Activated T-cell treated with anti-CD3 and anti-CD28 coated beads, Interleukin-2, amount 50 U/mL, for 1 hour (primary cell): ENCODE measurements at places on chromosomes 4 and X.

DNA sequence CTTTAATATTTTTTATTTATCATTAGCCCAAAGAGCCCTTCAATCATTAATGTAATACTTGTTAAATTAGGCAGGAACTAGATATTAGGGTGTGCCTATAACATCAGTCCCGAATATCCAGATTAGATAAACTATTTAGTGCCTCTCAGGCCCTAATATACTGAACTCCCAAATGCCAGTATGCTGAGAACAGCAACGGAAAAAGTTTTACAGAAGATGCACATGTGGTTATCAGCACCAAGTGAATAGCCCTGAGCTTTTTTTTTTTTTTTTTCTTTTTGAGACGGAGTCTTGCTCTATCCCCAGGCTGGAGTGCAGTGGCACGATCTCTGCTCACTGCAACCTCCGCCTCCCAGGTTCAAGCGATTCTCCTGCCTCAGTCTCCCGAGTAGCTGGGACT is 13.0 kb upstream of the ELF2 start:
- no peak for DNase-seq

- DNase-seq: no peak
These were observed 46.6 kb downstream of the FAM193A start for GRCh38 chr4:2583092-2583491.

- DNase-seq: no peak
These were observed 18.7 kb downstream of the RASGEF1B start for GRCh38 chr4:81453024-81453423.

DNA sequence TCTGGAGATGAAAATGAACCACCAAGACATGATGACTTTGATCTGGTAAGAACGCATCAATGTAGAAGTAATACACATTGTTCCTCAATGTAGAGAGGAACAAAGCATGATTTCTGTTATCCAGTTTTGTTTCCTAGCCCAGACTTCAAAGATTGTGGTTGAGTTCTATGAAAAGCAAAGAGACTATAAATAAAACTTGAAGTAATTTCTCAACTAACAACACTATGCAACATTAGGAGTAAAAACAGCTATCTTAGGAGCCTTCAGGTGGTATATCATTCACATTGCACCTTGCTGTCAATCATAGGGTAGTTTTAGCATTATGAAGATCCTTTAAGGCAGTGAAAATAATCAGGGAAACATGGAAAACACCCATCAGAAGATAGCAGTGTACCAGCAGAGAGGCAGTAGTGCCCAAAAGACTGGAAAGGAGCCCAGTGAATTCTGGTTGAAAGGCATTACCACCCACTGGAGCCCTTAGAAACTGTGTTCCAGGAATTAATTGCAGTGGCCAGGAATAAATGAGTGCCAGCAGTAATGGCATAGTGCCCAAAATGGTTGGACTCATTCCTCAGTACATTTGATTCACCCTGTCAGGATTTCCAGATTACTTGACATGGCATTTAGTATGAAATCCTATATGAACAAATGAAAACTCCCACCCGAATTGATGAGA is 300.7 kb upstream of the CXXC4 start:
- DNase-seq: no peak

DNA sequence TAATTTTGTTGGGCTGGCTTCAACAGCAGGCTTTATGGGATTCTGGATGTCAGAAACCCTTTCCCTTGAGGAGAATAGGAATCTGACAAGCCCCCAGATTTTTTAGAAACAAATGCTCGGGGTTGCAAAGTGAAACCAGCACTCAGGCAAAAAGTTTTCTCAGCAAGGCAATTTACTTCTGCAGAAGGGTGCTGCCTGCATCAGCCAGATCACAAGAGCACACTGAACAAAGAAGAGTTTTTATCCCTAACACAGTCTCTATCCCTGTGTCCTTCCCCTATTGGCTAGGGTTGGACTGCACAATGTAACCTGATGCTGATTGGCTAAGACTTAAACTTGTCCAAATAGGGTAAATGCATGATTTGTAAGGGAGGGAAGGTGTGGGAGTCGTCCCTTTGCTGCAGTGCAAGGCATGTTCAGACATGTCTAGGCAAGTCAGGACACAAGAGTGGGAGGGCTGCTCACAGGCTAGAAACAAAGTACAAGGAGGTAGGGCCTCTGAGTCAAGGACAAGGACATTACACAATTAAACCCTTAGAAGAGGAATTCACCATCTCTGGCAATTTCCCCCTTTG is 175.8 kb downstream of the CCNG2 start:
- DNase-seq: no peak

DNA sequence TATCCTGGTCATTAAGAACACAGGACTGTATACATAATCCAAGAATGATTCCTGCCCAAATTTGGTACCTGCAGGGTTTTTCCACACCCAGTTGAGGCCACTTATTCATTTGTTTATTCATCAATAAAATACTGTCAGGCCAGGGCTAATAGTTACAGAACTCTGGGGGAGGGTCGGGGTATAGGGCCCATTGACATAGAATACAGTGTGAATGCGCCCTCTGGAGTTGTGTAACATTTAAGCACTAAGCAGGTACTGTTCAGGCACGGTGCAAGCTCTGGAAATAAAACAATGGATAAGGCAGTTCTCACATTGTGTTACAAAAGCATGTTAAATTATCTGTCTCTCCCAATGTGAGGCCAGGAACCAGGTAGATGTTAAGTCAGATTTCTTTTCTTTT is 30.8 kb upstream of the LRBA start:
- no peak for DNase-seq

GRCh38 chr4:181549576-181550188 is 693.5 kb upstream of the TENM3 start:
- DNase-seq: no peak

- no peak for DNase-seq
These were observed 100.6 kb downstream of the MID1 start for GRCh38 chrX:10519761-10520160.

GRCh38 chr4:77593993-77594392 is 11.6 kb upstream of the CXCL13 start:
- no peak for DNase-seq

DNA sequence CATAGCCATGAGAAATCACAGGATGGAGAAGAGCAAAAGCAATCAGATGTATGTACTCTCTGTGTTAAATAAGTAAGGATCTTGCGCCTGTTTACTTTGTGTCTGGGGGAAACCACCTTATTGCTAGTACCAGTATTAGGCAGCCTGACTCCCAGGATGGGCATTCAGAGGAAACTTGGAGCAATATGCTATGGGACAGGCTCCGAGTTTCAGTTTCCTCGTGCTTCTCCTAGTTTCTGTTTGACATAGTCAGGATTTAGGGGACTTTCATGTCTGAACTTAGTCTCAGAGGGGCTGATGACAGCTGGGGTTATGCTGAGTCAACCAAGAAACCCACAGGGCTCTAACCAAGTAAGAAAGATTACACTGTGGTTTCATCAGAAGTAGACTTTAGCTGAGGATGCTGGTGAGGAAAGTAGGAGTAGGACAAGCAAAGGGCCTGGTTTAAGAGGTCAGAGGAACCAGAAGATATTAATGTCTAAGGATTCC is 13.5 kb downstream of the NSUN7 start:
- DNase-seq: no peak

- no peak for DNase-seq
These were observed 738.6 kb downstream of the TRAM1L1 start for GRCh38 chr4:116346750-116347149.

DNA sequence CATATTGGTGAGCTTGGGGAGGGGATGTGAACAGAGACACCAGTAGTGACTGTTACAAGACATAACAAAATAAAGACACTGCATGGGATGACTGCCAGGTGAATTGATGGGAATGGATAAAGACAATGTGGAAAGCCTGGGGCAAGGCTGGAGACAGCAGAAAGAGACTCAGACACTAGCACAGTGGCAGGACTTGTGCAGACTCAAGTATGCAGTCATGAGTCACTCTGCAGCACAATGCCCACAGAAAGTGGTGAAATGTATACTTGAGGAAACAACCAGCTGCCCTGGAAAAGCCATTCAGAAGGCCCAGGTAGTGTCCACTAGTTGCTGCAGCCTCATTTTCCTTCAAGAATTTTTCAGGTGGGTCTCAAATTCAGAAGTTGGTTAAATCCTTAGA is 452.3 kb downstream of the MID1IP1 start:
- DNase-seq: no peak

DNA sequence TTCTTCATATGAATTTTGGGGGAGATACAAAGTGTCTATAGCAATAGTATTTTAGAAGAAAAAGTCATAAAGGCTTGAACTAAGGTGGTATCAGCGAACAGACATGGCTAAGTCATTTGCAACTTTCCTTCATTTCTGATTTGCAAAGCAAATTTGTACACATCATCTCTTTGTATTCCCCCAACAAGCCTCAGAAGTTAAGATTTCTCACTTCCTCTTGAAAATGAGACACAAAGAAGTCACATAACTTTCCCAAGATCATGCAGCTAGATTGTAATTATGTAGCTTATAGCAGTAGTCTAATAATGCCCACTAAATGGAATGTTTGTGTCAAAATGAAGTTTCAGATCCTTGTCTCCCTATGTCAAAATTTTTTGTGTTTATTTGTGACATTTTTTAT is 709.8 kb upstream of the HS3ST1 start:
- no peak for DNase-seq

GRCh38 chrX:12994321-12994720 is 19.4 kb downstream of the TMSB4X start:
- no peak for DNase-seq

DNA sequence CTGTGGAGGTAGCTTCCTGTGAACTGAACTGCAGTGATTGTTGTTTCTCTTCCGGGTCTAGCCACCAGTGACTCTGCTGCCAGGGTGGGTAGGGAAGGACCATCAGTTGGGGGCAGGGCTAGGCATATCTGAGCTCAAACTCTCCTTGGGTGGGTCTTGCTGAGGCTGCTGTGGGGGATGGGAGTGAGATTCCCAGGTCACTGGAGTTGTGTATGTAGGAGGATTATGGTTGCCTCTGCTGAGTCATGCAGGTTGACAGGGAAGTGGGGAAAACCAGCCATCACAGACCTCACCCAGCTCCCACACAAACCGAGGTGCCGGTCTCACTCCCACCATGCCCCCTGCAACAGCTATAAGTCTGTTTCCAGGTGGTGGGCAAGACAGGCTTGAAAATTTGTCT is 1937.8 kb downstream of the PCDH7 start:
- DNase-seq: no peak

DNA sequence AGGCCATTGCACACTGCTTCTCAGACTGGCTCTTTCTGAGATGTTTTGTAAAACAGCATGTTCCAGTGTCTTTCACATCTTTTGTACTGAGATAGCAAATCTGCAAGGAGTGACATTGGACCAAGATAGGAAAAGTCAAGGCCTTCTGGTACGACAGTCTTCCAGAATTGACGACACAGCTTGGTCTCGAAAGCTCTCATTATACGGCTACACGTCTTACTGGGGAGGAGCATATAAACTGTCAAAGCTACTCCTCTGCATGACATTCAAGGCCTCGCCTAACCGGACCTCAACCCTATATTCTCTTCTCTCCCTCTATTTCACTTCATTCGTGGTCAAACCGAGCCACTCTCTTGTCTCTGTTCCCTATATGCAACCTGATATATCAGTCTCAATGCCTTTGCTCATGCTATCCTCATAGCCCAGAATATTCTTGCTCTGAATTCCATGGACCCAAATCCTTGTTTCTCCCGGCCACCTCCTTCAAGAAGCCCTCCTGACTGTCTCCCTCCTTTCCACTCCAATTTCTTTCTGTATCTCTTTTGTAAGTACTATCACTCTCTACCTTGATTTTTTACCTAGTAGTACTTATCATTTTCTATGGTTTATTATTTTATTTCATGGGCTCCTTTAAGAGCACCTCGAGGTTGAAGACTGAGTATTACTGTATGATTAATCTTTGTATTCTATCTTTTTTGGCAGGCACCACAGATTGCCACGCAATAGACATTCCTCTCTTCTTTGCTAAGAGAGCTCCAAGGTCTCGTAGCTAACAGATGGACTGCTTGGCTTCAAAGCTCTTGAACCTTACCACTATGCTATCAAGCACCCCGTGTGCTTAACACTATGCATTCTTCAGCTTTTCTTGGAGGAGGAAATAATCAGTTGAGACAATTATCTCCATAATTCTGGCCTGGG is 35.1 kb downstream of the RBM47 start:
- DNase-seq: no peak

DNA sequence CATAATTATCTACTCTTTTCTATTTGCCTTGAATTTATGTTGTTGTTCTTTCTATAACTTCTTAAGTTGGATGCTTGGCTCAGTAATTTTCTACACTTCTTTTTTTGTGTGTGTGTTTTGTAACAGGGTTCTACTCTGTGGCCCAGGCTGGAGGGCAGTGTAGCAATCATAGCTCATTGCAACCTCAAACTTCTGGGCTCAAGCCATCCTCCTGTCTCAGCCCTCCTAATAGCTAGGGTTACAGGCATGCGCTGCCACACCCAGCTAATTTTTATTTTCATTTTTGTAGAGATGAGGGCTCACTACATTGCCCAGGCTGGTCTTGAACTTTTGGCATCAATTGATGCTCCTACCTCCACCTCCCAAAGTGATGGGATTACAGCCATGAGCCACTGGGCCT is 20.7 kb upstream of the UCHL1 start:
- no peak for DNase-seq

- no peak for DNase-seq
These were observed 88.6 kb downstream of the IRF2 start for GRCh38 chr4:184385705-184386141.

DNA sequence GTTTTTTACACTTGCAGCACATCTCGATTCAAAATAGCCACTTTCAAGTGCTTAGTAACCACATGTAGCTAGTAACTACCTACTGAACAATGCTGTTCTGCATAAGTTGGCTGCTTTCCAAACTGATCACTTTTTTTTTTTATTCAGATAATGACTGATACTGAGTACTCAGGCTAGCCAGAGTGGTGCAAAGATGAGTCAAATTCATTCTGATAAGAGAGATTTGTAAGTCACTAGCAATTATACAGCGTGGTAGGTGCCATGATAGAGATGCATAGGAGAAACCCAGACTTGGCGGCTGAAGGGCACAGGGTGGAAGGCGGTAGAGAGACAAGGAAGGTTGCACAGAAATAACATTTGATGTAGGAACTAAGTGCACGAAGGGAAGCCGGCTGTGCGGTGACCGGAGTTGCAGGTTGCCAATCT is 357 bp upstream of the IGBP1 start:
- no peak for DNase-seq

DNA sequence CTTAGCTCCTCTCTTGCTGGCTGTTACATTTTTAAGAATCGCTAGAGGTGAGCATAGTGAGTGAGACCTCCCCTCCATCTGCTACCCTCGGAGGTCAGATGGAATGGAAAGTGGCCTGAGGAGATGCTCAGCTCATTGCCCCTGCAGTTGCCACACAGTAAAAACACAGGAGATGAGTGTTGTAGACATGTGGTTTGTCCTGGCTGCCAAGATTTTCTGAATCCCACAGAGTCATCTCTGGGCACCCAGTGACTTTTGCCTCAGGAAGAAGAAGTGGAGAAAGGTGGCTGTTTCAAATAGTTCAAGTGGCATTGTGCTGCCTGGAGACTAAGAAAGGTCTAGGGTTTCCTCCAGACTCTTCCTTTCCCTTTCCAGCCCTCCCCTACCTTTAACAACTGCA is 271.0 kb downstream of the STK32B start:
- DNase-seq: no peak

- DNase-seq: no peak
These were observed 30.9 kb downstream of the GATB start for GRCh38 chr4:151729731-151730559.

GRCh38 chr4:24213961-24214360 is 324.1 kb upstream of the PPARGC1A start:
- no peak for DNase-seq

GRCh38 chr4:89619206-89619962 is 217.6 kb downstream of the SNCA start:
- DNase-seq: no peak

- no peak for DNase-seq
These were observed 126.6 kb downstream of the TET2 start for GRCh38 chr4:105273230-105273629.

- DNase-seq: no peak
These were observed 101.2 kb downstream of the NCAPG start for GRCh38 chr4:17912011-17912410.
